ENCODE measurements at places on chromosomes 1 and 21.

DNA sequence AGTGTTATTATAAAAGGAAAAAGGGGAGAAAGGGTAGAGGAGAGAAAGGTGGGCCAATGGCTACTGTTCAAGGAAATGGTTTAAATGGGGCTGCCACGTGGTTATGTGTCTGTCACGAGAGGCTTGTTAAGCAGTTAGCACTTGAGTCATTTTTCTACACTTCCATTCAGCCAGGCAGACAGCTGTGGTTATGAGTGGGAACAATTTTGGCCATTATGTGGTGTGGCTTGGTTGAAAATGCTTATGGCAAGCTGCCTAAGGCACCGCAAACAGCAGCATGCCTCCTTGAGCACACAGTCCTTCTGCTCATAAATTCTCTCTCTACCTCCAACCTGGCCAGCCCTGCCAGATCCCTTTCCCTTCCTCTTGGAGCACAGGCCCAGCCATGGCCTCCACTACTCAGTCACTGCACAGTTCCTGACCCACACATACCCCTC is 3.2 kb upstream of the SRM start:
- DNase-seq: peak; percentile 77

GRCh38 chr21:43663033-43663432 is 3.7 kb downstream of the RRP1B start:
- DNase-seq: no peak

- no peak for DNase-seq
Measured at GRCh38 chr1:152741656-152742055, 16.2 kb upstream of the KPRP start.

DNA sequence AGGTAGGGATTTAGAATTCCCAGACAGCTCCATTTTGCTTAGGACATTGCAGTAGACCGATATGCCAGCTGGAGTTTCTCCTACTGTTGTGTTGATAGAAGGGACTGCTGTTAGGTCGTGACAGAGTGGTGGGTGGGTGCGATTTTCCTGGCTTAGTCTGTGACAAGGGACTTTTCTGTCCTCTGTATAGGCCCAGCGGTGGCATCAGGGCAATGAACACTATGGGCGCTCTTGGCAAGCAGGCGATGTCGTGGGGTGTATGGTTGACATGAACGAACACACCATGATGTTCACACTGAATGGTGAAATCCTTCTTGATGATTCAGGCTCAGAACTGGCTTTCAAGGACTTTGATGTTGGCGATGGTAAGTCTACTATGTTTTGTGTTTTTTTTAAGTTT is 321.8 kb downstream of the ZP4 start:
- no peak for DNase-seq

- DNase-seq: no peak
Measured at GRCh38 chr1:24745711-24746413, 615 bp downstream of the CLIC4 start.

DNA sequence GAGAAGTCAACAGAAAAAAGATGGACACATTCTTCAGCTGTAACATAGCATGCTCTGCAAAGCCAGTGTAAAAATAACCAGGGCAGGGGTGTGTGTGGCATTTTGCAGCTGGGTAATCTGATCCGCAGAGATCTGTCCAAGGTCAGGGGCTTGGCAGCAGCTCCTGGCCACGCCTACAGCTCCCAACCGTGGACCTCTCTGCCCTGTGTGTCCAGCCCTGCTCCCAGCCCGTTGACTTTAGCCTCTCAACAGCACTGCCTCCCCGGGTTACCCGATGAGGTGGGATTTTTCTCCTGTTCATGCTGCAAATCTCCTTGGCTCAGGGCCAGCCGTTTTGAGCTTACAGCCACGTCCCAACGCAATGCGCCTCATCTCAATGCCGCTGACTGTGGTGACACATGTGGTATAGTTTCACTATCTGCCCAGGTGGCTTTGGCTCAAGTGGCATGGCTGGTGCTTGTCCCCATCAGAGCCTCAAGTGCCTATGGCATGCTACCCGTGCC is 68.1 kb downstream of the VWA5B1 start:
- DNase-seq: no peak

- no peak for DNase-seq
Measured at GRCh38 chr1:8065369-8065768, 39.3 kb upstream of the ERRFI1 start.

DNA sequence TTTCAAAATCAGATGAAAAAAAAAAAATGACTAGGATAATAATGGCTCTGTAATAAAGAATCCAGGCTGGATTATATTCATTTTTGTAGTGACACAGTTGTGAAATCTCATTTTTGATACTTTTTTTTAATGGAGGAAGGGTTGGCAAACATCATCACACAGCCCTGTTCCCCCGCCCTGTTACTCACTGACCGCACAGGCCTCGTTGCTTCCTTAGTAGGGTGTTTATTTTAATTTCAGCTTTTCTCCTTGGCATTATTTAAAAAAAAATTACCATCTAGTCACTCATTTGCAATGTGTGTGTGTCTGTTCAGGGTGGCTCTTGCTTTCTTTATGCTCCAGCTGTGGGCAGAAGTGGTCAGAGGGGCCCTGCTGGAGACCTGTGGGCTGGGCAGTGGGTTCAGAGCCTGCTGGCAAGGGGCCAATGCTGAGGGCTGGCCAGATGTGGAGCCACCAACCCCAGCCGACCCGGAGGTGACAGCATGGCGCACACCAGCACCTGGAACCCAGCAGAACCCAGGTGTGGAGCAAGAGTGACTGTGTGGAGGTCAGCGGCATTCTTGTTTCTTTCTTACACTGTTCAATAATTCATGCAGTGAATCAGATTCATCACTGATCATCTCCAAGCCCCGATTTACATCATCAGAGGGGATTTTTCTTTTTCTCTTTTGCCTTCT is 44.6 kb downstream of the ZSCAN20 start:
- no peak for DNase-seq

- DNase-seq: no peak
Measured at GRCh38 chr1:119655154-119655553, 7.1 kb upstream of the ZNF697 start.

- DNase-seq: no peak
Measured at GRCh38 chr21:29296446-29296845, 2.3 kb upstream of the BACH1 start.

GRCh38 chr1:231786126-231786525 is 159.5 kb downstream of the DISC1 start:
- no peak for DNase-seq

- no peak for DNase-seq
Measured at GRCh38 chr1:218139761-218140160, 145.3 kb upstream of the RRP15 start.

DNA sequence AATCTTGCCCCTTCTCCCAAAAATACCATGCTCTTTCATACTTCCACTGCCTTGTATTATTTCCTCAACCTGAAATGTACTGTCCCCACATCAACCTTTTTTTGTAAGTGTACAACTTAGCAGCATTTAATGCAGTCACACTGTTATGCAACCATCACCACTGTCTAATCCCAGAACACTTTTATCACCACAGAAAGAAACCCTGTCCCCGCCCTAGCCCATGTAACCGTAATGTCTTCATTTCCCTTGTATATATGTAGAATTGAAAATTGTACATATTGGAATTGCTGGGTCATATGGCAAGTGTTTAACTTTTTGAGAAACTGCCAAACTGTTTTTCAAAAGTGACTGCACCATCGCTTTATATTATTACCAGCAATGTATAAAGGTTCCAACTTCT is 37.4 kb downstream of the PTP4A2 start:
- no peak for DNase-seq

- no peak for DNase-seq
Measured at GRCh38 chr1:231049121-231049979, 9.3 kb upstream of the FAM89A start.

DNA sequence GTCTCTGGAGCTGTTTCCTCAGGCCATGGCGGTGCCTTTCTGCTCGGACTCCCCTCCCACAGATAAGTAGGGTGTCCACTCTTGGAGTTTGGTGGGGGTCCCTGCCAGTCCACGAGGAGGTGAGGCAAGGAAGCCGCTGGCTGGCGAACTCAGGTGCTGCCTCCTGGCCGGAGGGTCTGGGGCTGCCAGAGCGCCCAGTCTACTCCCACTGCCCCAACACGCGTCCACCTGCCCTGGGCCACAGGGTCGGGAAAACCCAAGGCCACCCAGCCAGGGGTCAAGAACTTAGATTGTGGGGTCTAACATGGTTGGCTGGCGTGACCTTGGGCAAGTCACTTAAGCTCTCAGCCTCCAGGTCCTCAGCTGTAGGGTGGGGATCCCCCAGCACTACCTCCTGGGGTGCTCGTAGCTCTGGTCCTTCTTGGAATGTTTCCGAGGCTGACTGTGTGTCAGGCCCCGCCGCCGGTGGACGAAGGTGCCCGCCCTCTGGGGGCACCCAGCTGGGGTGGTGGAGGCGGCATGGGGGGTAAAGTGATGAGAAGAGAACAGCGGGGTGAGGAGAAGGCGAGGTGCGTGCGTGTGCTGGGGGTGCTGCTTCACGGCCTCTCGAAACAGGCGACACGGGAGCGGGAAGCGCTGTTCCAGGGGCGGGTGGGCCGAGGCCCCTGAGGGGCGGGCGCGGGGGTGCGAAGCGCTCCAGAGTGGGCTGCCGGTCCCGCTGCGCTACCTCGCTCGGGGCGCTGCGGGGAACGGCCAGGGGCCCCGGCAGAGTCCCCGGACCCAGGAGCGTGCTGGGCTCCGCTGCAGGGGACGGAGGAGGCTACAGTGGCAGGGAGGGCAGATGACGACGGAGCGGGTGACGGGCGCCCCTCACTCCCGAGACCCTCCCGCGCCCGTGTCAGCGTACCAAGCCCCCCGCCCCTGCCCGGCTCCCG is 1.2 kb downstream of the SH2D5 start:
- no peak for DNase-seq

GRCh38 chr21:14863745-14864210 is 201.0 kb downstream of the NRIP1 start:
- DNase-seq: no peak

DNA sequence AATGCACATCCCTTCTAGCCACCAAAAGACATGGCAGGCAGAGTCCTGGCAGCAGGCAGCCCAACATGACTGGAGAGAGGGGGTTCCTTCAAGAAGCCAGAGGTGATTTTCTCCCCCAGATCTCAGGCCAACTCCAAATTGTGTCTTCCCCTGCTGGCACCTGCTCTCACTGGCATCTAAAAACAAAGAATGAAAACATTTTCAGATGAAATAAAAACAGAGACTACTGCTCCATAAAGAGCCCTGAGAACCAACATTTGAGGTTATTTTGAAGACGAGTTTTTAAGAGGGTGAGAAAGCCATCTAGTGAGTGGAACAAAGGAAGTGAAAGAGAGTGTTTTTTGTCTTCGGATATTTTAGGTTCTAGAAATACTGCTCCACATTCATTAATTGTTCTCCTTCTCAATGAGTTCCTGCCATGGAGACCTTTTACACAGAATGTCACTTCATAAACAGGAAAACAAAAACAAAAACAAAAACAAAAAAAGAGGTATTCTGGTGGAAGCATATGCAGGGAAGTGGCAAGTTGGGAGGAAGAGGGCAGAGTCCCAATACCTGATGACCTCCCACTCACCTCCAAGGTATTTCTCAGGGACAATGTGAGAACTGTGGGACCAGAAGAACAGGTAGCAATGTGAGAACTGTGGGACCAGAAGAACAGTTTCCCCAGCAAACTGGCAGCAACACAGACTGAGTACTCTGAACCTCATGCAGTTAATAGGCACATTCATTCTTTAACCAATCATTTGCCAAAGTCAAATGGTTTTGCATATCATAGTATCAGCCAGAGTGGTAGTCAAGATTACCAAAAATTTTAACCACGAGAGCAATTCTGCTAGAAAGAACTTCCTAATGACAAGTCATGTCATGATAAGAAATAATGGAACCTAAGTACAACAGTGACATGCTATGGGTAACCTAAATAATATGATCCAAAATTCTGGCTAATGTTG is 50.0 kb downstream of the KIAA0319L start:
- DNase-seq: no peak

DNA sequence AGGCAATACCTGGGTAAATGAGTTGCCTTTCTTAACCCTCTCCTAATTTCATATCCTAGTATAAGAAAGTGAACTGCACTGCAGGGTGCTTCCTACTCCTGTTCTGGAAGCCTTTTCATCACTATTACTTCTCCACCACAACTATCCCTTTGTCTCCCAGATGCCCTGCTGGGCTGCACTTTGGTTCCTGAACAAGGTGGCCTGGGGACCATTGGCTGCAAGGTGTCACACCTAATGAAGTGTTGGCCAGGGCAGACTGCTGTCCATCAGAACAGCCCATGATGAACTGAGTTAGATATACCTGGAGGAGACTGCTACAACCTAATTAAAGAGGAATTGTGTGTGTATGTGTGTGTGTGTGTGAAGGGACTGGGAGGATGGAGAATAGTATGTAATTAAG is 1.9 kb upstream of the KLHDC8A start:
- no peak for DNase-seq

DNA sequence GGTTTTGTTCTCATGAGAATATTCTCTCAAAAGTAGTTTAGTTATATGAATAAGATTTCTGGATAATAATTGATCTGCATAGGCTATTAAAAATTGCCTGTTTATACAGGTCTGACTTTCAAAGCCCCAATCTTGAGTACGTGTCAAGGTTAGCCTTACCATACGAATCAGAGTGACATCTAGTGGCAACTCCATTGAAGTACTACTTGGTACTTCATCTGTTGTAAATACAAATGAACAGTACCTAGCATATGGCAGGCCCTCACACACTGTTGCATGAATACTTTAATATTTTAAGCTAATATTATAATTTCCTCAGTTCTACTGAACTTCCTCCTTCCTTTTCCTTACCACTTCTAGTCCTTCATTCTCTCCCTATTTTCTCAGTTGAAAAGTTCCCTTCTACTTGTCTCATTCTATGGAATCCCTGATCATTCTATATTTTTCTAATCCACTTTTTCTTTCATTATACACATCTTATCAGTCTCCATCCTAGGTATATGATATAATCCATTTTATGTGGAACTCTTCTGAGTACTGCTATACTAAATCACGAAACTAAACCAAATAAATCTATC is 101.2 kb downstream of the AKT3 start:
- DNase-seq: peak; percentile 51

DNA sequence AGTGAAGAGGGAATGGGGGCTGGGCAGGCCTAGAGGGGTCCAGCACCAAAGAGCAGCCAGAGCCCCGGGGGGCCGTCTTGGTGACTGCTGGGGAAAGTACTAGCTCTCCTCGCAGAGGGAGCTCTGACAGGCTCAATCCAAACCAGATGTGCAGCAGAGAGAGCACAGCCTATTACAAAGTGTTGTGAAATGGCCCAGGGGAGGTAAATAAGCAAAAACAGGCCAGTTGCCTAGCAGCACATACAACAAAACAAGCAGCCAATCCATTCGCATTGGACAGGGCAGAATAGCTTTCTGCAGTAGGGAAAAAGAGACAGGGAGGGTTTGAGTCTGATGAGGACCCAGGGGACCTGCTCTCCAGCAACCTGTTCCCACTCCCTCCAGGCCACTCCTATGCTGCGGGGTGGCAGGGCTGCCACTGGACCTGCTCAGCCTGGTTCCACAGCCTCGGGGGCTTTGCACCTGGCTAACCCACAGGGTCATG is 239.6 kb upstream of the FGGY start:
- peak; percentile 95 for DNase-seq

- no peak for DNase-seq
Measured at GRCh38 chr1:56627636-56628039, 17.5 kb upstream of the PRKAA2 start.
